T-helper 2 cell (primary cell): ENCODE measurements at places on chromosomes 5 and 9.
A peak's percentile ranks its signal among the peaks of the same experiment; 100 is the strongest.

- DNase-seq, result no peak
Observed at GRCh38 chr9:82260691-82261090, 272.1 kb downstream of the SPATA31D1 start.

DNA sequence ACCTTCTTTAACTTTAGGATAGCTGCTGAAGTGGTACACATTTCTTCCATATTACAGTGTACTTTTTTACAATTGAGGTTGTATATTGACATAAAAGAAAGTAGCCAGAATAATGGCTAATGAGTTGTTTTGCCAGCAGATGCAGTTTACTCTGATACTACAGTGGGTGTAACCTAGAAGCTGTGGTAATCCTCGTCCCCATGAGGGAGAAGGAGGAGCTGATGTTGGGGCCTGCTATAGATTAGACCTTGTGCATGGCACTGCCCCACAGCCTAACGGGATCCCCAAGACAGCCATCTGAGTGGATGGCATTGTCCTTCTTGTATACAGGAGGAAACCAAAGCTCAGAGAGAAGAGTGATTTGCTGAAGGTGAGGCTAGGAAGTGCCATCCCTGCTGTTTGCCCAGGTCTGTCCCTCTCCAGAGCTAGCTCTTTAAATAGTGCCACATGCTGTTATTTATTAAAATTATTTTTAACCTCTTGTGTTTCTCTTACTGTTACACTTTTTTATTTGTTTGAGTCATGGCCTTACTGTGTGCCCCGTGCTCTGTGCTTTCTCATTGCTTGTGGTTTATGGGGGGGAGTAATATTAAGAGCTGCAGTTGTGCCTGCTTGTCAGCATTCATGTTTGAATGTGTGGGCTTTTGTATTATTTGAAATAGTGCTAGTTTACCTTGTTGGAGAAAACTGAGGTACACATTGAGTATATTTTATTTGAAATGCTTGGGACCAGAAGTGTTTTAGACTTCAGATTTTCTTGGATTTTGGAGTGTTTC is 65.3 kb downstream of the ICE1 start:
- DNase-seq, result no peak

- DNase-seq, result no peak
Observed at GRCh38 chr5:81397176-81397575, 3.2 kb upstream of the ACOT12 start.

DNA sequence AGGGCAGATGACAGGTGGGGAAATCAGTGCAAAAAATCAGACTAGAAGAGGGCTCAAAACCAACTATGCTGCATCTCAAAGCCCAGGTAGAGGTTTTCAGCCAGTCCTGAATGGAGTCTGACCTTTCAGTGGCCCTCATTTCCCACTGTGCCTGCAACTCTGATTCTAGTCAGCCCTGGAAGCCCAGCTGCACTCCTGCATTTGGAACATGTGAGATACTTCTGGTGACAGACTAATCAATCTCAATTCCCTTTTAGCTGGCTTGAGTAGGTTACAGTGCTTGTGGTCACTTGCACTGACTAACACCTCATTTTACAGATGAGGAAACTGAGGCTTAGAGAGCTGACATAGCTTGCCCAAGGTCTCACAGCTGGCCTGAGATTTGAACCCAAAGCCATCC is 7.9 kb upstream of the ACSL6 start:
- no peak for DNase-seq

GRCh38 chr5:89313044-89313443 is 430.1 kb upstream of the MEF2C start:
- DNase-seq, result no peak

DNA sequence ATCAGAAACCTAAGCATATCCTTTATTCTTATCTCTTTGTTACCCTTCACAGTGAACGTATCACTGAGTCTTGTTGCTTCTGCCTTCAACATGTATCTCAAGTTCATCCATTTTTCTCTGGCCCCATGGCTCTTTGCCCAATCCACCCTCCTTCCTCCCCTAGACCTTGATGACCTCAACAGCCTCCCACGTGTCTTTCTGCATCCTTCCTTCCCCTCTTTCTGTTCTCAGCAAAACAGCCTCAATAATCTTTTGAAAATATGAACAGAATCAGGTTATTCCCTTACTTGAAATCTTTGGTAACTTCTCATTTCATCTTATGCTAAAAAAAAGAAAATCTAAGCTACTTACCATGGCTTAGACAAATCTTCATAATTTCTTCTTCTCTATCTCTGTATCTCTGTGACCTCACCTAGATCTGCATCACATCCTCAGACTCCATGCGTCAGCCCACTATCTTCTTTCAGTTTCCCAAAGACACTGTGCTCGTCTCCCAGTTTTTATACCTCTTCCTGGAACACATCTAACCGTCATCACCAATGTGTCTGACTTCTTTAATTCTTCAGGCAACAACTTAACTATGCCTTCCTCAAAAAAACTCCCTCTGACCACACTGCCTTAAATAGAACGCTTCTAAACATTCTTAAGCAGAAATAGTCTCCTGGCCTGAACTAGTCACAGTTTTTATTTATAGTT is 208.0 kb downstream of the PARP8 start:
- no peak for DNase-seq

DNA sequence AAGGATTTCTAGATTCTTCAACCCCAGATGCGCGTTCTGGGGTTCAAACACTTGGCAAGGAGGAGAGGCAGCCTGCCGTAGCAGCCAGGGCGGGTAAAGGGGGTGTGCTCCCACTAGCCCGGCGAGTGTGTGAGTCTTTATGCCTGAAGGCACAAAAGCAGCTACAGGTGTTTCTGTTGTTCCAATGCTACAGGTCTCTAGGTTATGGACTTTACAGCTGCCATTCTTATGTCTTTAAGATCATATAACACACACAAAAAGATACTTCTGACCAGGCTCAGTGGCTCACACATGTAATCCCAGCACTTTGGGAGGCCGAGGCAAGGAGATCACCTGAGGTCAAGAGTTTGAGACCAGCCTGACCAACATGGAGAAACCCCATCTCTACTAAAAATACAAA is 133.6 kb upstream of the RETREG1 start:
- DNase-seq, result no peak

DNA sequence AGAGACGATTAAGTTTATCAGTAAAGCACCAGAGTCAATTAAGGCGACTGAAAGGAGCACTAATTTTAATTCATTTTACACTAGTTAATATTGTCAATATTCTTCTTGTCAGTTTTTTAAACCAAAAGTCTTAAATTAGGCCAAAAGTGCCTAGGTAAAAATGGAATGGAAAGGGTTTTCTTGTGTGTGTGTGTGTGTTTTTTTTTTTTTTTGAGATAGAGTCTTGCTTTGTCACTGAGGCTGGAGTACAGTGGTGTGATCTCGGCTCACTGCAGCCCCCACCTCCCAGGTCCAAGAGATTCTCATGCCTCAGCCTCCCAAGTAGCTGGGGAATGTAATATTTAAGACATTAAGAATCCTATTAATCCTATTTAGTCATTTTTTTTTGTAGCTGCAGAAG is 3.1 kb upstream of the APC start:
- no peak for DNase-seq

GRCh38 chr5:1041225-1042143 is 32.9 kb downstream of the NKD2 start:
- DNase-seq, result no peak

DNA sequence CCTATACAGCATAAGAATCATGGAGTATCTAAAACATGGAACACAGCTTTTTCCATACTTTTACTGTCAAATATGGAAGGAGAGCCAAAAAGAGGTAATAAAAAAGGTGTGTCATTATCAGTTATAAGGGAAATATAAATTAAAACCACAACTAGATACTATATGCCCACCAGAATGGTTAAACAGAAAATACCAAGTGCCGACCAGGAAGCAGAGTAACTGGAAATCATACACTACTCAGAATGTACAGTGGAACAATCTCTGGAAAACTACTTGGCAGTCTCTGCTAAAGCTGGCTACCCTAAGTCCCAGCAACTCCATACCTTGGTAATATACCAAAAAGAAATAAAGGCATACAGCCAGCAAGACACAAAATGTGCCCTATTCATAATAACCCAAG is 2.4 kb downstream of the PAIP1 start:
- DNase-seq, result no peak

DNA sequence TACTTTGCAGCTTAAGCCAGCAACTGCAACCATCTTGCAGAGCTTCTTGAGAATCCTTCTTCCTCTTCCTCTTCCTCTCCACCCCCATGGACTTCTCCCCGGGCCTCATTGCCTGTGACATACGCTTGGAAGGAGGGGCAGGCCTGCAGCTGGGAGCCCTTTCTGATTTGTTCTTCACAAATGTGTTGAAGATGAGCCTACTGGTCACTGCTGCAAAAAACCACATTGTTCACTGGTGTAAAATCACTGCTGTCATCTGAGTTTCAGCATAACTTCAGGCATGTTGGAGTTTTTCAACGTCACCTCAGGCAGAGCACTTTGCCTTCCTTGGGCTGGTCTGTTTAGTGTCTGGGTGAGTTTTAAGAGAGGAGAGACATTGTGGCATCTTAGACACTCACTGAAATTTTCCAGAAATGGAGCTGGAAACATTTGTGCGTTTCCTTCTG is 7.9 kb downstream of the TJP2 start:
- DNase-seq, result peak; percentile 29

DNA sequence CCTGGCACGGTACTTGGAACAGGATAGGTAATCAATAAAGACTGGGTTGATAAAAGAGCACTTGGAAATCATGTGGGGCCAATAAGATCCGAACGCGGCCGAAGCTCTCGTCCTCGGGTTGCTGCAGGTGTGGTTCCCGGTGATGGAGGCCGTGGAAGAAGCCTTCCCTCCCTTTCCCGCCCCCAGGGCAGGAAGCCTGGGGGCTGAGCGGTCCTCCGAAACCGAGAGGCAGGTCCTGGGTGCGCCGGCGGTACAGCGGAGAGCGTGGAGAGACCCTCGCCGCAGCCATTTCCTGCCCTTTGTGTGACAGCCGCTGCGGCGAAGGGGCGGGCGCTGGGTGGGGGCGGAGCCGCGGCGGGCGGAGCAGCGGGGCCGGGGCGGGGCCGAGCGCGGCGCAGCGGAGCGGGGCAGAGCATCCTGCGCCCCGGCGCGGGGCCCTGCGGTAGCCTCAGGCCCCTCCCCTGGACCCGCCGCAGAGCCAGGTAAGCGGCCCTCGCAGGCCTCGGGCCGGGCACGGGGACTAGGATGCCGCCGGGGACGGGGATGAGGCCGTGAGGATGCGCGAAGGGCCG is at the start of gene CYFIP2:
Gene CYFIP2, plus strand, starts transcription at position 410 of the 572 bp plus-strand sequence. CDS start 19,239 bp downstream, outside the sequence.
- peak; percentile 92 for DNase-seq

DNA sequence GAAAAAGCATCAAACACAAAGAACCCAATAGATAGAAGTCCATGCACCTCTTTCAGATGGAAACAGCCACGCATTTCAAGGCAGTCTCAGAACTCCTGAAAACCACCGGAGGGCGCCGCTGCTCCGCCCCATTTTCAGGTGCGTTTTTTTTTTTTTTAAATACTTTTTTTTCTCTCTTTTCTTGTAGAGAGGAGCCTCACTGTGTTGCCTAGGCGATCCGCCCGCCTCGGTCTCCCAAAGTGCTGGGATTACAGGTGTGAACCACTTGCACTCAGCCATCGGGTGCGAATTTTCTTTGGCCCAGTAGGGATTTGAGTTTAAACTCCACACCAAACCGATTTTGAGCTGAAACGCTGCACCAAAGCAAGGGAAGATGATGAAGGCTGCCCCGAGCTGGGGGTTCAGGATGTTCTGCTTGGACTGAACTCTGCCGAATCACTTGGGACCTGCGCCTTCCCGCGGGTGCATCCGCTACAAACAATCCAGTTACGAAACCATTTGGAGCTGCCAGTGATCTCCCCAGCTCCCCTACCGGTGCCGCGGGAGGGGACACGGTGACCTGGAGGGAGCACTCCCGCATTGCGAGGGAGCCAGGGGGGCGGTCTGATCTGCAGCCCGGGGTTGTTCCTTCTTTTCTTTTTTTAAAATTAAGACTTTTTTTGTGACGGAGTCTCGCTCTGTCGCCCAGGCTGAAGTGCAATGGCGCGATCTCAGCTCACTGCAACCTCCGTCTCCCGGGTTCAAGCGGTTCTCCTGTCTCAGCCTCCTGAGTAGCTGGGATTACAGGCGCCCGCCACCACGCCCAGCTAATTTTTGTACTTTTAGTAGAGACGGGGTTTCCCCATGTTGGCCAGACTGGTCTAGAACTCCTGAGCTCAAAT is 1.4 kb downstream of the PTGR1 start:
- DNase-seq, result peak; percentile 34

DNA sequence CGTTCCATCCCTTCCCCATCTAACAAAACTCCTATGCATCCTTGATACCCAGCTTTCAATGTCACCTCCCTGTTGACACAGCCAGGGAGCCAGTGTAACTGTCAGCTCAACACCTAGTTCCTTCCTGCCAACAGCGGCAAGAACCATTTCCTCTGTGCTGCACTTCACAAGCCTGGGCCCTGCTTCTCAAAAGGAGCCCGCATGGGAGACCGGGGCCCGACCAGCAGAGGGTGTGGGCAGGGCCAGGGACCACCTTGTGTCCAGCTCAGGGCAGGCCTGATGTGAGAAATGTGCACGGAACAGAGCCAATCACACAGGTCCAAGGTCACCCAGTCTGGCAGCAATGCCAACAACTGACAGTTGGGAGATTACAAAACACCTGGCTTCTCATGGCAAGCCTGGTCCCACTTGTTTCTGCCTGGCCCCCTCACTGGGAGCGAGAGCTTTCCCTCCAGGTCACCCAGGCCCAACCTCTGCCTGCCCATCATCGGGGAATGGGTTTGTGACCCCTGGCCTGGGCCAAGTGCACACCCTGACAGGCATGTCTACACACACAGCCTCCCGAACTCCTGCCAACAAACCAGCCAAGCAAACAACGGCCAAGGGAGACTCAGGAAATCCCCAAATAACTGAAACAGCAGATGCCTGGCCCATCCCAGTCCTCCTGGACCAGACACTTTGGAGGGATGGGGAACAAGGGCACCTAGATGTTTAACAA is 3.1 kb downstream of the RNF44 start:
- DNase-seq, result peak; percentile 48

DNA sequence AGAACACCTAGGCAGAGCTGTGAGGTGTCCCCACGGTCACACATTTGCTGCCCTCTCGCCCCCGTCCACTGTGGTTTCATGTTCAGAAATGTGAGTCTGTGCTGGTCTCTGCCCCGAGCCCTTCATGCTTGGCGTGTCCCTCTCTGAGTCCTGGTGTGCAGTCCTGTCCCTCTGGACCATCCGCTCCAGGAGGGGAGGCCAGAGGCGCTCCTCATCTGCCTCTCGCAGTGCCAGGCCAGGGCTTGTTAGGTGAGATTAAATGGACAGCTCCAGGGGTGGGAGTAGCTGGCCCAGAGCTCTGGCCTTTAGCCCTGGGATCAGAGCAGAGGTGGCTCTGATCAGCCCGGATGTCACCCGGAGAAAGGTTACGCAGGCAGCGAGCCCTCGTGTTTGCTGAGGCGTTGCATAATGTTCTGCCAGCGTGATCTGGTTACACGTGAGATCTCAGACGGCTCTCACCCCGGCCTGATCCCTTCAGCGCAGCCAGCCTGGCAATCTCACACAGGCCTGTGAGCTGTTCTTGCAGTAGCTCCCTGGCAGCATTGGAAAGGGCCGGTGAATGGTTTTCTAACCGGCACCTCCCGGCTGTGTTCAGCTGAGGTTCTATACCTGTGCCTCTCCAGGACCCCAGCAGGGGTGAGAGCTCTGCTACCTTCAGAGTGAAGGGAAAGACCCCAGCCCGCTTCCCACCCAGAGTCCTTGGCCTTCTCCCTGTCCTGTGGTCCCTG is 24.5 kb downstream of the PTGES2 start:
- DNase-seq, result no peak
